ENCODE measurements at places on chromosomes 6 and 20.

DNA sequence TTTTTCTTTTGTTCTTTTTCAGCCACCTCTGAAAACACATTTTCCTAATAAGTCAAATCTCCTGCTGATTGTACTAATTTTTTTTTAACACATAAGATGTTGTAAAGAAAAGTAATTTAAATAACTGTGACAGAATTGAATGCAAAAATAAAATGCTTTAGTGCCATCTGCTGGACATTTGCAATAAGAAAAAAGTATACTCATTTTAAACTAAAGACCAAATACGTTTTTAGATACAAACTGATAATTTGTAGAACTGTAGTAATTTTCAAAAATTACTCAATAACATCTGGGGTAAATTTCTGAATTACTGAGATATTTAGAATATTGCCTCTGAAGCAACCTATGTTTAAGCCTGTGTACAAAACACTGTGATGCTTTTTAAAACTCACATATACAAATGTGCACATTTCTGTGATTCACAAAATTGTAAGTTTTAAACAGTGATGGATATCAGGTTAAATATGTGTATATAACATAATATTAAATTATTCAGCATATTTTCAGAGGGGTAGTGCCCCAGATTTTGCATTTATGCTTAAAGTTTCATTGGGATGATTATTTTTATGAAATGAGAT, 198.7 kb downstream of the RIMS1 start:
- DNase-seq, result no peak

- no peak for DNase-seq
These were observed 623.9 kb downstream of the KIF16B start for GRCh38 chr20:15949391-15949790.

- no peak for DNase-seq
These were observed 190.4 kb upstream of the MCHR2 start for GRCh38 chr6:100184473-100184872.

GRCh38 chr20:49583669-49584417, 15.9 kb upstream of the PTGIS start:
- no peak for DNase-seq

DNA sequence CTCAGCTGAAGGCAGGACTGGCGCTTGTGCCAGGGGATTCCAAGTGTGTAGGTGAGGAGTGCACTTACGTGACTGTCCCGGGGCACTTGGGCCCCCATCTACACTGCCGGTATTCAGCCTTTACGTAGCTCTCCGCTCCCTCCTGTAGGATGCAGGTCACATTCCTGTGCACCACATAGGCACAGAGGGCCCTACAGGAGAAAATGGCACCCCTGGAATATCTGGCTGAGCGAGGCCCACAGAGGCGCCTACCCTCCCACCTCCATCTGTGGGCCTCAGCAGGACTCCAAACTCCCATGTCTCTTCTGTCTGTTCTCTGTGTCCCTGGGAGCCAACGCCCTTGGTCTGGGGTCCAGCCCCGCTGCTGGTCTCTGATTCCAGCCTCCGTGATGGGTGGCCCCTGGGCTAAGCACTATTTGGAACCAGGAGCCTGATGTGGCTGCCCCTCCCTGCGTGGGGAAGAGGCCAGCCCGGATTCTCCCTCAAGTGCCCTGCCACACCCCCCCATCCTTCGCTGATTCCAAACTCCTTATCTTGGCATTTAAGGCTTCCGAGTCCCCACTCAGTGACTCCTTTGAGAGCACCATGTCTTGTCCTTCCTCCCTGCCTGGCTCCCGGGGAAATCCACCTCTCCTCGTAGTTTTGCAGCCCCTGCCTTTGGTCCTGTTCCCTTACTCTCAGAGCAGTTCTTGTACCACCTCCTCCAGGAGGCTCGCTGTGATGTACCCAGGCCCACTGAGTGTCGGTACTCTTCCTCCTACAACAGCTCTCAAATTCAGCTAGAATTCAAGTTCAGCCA, 1.5 kb downstream of the EMILIN3 start:
- no peak for DNase-seq

GRCh38 chr6:170007468-170008293, 256.3 kb downstream of the ERMARD start:
- no peak for DNase-seq

DNA sequence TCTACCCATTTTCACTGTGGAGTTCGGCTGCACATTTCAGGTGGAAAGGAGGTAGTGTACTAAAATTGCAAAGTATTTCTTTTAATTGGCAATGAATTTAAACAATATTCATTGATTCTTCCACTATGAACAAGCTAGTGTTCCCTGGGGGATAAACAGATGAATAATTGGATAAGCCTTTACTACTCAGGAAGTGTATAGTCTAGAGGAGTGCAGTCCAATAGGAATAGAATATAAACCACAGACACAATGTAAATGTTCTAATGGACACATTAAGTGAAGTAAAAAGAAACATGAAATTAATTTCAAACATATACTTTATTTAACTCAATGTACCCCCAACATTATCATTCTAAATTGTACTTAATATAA, 28.7 kb downstream of the SGK1 start:
- no peak for DNase-seq

DNA sequence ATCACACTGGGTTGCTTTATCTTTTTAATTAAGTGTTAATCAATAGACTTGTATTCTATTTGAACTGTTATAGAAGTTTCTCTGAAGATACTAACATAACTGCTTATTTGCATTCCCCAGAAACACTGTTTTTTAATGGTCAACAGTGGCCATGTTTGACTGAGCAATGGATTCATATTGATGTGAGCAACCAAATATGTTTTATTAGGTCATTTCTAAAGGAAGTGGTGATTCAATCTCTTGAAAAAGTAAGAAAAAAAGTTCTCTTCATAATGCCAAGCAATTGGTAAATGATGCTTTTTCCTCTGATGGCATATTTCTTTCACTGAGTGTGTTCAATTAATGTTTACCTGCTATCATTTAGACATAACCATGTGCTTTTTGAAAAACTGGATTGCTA, 593.0 kb upstream of the CITED2 start:
- DNase-seq, result no peak

- DNase-seq, result no peak
These were observed 78.1 kb upstream of the EZR start for GRCh38 chr6:158897236-158897635.

DNA sequence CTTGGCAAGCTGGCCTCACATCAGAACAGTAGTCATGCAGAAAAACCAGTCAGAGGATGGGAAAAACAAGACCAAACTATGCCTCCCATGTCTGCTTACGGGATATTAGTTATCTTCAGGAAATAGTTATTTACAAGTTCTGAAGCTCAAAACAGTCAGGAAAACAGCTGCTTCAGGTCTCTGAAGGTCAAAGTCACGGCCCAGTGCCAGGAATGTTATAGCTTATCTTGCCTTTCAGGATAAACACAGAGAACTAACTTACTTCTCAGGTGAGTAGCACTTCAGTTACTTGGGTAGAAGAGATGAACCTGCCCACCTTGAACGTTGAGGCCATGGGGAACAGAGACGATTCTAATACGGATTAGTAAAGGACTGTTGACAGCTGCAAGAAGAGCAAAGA, 310.7 kb downstream of the KIF16B start:
- no peak for DNase-seq

GRCh38 chr20:60693496-60694133, 558.4 kb upstream of the CDH4 start:
- no peak for DNase-seq

GRCh38 chr6:154899824-154900463, 95.2 kb upstream of the TIAM2 start:
- no peak for DNase-seq

All from activated T-cell treated with anti-CD3 and anti-CD28 coated beads for 48 hours (primary cell).